Activated CD4-positive, alpha-beta T cell treated with anti-CD3 and anti-CD28 coated beads, Interleukin-2, amount 50 U/mL, for 16 hours (primary cell): ENCODE measurements at places on chromosomes 13 and 19.

- DNase-seq, result no peak
Observed at GRCh38 chr19:30916238-30916637, 433.0 kb downstream of the TSHZ3 start.

DNA sequence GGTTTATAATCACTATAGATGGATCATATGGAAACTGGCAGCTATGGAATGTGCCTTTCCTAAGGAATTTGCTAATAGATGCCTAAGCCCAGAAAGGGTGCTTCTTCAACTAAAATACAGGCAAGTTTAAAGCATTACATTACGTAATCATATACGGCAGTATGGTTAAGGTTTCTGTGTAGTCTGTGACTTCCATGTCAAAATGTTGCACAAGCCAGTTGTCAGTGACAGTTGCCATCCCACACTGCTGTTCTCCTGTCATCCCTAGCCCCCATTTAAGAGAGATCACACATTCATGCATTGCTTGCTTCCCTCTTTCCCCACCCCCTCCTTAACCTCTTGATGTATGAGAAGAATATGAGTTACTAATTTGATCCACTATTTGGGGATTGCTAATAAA, 47.3 kb downstream of the BRCA2 start:
- DNase-seq, result no peak

DNA sequence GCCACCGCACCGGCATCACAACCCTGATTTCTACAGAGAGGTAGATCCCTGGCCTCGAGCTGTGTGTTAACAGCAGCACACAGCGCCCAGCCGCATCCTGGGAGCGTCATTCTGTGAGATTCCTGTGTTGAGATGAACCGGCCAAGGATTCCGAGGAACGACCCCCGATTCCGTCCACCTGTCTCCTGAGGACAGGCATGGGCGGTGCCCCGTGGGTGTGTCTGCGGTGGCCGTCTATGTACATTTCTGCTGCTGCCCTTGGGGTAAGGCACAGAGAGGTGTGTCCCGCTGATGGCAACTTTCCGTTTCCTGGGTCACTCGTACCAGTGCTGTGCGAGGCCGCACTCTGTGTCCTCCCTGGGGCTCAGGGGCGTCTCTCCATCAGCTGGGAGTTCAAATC, 16.1 kb upstream of the F2RL3 start:
- DNase-seq, result no peak

- no peak for DNase-seq
Observed at GRCh38 chr13:113002206-113002912, 33.3 kb downstream of the MCF2L start.

- DNase-seq, result no peak
Observed at GRCh38 chr19:18289471-18290301, 8.3 kb upstream of the JUND start.

- peak; percentile 54 for DNase-seq
Observed at GRCh38 chr13:88919970-88920628, 1248.9 kb downstream of the SLITRK5 start.

- DNase-seq, result no peak
Observed at GRCh38 chr19:42261763-42262162, 6.8 kb upstream of the ERF start.

DNA sequence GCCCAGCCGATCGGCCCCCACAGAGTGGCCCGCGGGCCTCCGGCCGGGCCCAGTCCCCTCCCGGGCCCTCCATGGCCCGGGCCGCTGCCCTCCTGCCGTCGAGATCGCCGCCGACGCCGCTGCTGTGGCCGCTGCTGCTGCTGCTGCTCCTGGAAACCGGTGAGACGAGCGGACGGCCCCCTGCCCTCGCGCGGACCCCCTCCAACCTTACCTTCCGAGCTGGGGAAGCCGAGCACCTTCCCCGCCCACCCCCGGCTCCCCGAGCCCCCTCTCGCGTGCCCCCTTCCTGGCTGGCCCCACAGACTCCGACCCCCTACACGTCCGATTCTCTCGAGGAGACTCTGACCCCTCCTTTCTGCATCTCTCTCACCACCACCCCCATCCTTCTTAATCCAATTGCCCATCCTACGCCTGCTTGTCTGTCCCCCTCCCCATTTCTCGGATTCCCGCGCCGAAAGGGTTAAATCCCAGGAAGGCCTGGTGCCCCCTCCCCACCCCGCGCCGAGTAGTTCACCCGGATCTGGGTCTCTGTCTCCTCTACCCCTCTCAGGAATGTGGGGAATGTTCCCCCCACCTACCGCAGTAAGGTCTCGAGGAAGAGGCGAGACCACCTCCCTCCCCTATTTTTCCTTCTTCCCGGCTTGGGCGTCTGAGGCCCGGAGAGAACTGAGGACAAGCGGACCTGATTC, 502 bp downstream of the NECTIN2 start:
- DNase-seq, result no peak

- DNase-seq, result no peak
Observed at GRCh38 chr19:32661318-32661717, 13.7 kb downstream of the ANKRD27 start.

- no peak for DNase-seq
Observed at GRCh38 chr19:18085702-18086457, 854 bp downstream of the IL12RB1 start.

GRCh38 chr19:19587771-19588170, 30.7 kb downstream of the PBX4 start:
- no peak for DNase-seq

GRCh38 chr13:83810136-83810535, 72.1 kb downstream of the SLITRK1 start:
- no peak for DNase-seq

DNA sequence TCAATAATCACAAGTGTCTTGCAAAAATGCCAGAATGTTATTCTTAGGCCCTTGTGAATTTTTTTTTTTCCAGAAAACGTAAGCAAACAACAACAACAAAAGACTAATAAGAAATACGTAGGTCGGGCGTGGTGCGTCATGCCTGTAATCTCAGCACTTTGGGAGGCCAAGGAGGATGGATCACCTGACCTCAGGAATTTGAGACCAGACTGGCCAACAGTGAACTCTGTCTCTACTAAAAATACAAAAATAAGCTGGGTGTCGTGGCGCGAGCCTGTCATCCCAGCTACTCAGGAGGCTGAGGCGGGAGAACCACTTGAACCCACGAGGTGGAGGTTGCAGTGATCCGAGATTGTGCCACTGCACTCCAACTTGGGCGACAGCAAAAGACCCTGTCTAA, 20.9 kb downstream of the TSC22D1 start:
- no peak for DNase-seq

DNA sequence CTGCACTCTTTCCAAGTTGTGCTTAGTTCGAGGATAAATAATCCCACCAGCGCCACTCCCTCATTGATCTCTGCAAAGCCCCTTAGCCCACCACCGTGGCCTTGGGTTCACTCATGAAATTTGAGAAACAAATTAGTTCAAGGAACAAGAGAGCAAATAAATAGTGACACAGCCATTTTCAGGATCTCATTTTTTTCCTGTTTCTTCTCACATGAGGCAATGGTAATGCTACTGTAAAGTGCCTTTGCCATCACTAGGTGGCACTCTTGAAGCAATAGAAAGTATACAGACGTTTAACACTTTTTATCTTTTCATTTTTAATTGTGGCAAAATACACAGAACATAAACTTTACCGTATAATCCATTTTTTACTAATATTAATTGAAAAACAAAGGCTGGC, 76.8 kb upstream of the ZNF835 start:
- no peak for DNase-seq

DNA sequence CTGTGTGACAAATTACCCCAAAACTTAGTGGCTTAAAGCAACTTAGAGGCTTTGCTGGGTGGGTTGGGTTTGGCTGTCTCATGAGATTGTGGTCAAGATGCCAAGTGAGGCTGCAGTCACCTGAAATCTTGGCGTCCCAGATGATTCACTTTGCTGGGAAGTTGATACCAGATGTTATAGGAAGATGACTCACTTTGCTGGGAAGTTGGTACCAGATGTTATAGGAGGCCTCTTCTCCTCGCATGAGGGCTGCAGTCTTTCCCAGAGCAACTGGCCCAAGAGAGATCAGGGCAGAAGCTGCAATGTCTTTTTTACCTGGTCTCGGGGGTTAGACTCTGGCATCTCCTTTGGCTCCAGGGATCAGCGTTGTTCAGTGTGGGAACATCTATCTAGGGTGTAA, 16.8 kb downstream of the TEX29 start:
- no peak for DNase-seq
